Omental fat pad (tissue), 4 donors: ENCODE measurements at places on chromosomes 7 and 10.

DNA sequence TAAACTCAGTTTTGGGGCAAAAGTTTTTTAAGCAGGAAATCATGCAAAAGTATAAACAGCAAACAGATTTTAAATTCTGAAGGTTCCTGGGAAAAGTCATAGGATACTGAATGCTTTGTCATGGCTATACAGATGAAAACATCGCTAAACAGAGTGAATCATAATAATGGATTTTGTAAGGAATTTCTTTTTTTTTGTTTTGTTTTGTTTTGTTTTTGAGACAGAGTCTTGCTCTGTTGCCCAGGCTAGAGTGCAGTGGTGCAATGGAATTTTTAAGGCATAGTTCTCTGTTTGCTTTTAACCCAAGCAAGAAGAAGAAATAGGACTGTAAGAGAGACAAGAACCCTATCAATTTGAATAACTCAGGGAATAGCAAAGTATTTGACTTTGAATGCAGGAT lies 285.3 kb downstream of the NRG3 start:
- DNase-seq, result no peak

DNA sequence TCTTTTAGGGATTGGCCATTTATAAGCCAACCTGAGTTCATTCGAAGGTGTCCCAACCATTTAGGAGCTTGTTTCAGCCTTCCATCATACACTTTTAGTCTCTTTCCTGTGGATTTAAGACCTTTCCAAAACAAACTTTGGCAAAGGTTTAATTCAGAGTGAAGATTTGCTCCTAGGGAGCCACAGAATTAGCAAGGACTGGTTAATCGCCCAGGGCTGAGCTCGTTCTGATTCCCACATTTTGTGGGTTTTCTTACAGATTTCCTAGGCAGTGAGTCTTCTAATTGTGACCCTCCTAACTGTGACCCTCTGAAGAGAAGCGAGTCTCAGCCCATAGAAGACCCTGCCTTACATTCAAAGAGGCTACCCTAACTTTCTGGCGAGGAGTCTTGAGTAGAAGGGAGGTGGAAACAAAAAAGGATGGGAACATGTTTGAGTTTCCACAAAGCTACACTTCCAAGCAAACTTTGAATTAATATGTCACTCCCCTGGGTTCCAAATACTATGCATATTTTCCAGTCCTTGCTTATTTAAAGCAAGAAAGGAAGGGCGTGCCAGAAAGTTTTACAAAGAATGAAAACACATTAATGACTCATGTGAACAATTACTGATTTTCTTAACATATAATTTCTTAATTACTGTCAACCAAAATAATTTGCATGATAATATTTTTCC lies 118.3 kb downstream of the ARID5B start:
- no peak for DNase-seq

GRCh38 chr10:132076578-132077081 lies 10.9 kb downstream of the JAKMIP3 start:
- no peak for DNase-seq

- no peak for DNase-seq
Measured at GRCh38 chr7:140557809-140558518, 78.7 kb upstream of the MKRN1 start.

DNA sequence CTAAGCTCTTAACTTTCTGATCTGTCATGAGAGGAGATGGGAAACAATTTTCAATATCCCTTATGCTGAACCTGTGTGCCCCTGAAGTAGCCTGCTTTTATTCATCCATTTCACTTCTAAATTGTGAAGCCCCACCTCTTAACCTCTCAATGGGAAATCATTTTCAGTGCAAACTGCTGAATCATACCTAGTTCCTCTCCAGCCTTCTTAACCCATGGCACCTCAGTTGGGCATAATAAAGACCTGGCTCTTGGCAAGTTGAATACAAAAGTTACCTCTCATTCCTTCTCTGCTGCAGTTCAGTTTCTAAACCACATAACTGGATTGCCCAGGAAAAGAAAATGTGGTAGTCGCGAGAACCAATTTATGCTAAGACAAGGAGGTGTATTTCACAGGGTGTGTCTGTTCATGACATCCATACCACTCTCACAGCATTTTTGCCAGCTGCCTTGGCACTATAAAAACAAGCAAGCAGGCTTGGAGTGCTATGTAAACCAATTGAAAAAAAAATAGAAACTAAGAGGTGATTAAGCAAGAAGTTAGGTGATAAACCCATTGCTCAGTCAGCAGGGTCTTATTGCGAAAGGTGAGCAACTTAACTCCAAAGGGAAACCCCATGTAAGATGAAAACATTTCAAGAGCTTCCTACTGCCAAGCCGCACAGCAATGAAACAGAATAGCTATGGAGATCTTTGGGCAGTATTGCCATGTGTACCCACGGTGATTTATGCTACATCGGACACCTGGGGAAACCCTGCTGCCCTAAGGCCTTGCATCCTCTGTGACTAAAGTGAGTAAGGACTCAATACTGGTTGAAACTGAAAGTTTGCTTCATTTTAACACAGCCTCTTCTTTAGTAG lies 57.0 kb upstream of the DKK1 start:
- no peak for DNase-seq

GRCh38 chr7:38977685-38978084 lies at the start of gene POU6F2:
TSS of gene POU6F2 (plus strand) at chr7:38977909. CDS start at chr7:38977954, 45 bp downstream.
- DNase-seq, result no peak

DNA sequence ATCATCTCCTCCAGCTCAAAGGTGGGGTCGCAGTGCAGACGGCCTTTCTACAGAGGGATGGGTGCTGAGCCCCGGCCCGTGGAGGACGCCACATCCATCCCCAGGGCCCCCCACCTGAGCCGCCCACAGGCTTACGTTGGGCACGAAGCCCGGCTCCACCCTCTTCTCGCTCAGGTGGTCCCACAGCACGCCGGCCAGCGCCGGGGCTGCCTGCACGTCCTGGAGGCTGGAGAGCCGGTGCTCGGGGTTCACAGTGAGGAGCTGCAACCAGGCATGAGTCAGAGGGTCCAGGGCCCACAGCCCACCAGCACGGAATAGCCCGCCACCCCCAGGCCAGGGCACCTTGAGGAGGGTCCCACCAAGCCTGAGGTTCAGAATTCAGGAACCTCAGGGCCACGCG lies 36.0 kb downstream of the DPYSL4 start:
- DNase-seq, result no peak

- DNase-seq, result no peak
Measured at GRCh38 chr10:35882422-35883150, 240.5 kb upstream of the FZD8 start.

DNA sequence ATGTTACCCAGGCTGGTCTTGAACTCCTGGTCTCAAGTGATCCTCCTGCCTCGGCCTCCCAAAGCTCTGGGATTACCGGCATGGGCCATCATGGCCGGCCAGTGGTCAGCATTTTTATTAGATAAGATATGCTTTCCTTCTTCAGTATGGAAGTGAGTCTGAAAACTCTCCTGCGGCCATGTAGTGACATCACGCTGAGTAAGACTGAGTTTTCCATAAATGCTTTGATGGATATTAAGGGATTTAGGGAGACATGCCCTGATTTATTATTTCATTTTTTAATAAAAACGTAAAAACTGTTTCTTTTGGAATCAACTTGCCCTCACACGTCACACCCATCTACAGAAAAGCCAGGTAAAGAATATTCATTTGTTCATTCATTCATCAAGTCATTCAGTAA lies 48.4 kb downstream of the DYNC1I1 start:
- DNase-seq, result no peak

- DNase-seq, result no peak
Measured at GRCh38 chr10:104563548-104563947, 77.5 kb upstream of the SORCS3 start.

DNA sequence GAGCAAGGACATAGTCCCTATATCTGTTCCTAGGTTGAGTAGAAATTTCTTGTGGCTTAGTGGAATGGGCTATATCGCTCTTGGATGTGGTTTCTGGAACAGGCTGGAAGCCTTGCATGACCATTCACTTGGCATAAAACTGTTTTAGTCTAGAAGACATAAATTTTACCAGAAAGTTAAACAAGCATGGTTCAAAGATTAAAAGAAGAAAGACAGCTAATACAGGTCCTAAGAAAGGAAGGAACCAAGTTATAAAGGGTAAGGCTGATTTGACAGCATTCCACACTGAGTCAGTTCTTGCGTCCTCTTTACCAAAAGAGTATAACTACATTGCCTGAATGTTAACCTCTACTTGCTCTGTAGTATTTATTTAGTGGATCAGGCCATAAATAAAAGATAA lies 724.2 kb downstream of the SORCS1 start:
- no peak for DNase-seq

DNA sequence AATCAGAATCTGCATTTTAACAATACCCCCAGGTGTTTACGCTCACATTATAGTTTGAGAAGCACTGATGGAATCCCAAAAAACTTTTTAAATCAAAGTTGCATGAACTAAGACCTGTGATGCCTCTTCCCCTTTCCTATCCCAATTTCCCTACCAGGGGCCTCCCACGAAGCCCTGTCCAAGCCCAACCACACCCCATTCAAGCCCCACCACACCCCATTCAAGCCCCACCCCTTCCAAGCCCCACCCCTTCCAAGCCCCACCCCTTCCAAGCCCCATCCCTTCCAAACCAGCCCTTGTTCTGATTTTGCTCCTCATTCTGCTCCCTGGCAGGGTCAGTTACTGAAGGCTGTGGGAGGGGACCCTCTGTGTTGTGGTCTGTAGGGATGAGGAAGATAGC lies 9.8 kb upstream of the AQP1 start:
- no peak for DNase-seq

DNA sequence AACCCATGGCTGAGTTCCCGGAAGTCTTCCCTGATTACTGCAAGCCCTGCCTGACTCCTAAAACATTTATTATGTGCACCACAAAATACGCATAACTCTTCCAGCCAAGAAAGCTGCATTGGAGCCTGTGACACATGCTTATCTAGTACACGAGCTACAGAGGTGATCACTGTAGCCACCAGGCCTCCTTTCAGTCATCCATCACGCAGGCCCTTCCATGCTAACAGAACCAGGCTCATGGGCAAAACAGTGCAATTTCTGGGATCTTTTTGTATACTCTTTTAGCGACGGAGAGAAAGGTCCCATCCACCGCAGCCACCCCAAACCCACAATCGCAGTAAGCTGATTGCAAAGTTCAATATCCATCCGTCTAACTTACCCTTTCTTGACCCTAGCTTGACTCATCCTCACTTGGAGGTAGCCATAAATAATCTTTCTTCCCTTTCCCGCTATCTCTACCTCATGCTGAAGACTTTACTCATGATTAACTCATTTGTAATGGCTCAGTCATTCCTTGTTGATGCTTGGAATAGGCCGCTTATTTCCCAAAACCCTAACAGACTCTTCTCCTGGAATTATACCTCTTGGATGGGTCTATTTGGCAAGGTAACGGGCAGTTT lies 1203.5 kb downstream of the TYW1 start:
- DNase-seq, result no peak

DNA sequence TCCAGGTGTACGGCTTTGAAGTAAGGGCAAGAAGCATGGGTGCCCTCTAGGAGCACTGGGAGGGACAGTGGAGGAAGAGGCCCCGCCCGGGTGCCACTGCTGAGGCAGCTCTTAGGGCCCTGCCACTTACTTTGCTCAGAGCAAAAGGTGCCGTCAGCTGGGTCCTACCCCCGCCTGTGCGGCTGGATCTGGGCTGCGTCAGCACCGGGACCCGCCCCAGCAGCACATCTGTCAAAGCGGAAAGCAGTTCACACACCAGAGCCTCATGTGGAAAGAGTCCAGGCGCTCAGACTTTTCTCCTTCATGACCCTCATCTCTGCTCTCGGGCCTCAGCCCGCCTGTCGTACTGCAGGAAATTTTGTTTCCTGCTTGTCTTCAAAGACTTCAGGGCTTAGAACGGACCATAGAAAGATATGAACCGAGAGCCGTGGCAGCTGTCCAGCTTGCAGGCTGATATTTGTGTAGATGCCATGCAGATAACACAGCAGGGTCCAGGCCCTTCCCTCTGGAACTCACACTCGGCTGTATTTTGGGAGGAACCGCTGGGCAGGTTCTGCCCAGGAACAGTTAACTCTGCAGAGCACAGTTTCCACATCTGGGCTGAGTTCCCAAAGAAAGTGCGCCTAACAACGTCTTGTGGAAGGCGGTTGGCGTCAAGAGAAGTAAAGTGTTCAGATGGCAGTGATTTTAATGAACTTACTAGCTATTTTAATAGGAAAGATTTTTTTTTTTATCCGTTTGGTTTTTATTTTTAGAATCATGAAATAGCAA lies 44.3 kb upstream of the PRKAR1B start:
- DNase-seq, result no peak

DNA sequence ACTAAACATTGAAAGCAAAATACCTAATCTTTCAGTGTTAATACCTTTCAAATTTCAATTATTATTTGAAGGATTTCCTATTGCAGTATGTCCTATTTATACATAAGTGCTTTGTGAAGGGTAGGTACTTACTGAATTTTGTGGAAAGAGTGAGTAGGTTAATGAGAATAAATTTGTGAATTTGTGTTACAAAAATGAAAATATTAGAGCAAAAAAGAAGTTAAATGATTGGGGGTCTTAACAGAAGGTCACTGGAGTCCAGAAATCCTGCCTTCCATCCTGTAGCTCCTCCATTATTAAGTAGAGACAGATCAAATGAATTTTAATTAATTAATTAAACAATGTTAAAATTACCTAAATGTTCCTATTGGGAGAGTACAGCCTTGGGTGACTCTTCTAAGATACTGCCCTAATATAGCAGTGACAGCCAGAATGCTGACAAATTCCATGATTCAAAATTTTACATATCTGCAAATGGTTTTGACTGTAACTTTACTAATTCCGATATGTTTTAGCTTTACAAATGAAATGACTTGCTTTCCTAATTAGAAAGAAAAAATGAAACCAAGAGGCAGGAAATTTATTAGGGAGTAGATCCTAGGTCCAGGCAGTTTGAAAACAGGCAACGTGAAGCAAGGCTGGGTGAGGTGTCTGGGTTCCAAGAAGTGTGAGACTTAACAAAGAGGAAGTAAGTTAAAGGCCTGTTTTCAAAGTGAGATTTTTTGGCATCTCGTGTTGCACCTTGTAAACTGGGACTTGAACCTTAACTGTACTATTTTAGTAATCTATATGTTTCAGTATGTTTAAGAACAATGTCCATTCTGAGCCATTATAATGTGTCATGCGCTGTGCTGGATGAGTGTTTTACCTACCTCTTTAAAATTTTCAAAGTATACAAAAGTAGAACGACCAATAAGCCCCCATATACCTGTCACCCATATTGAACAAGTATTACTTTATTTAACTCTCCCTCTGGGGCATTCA lies 1.5 kb downstream of the PIK3CG start:
- no peak for DNase-seq

GRCh38 chr10:99775850-99776249 lies 6.6 kb upstream of the ABCC2 start:
- no peak for DNase-seq

- DNase-seq, result no peak
Measured at GRCh38 chr7:151177310-151177709, 9.7 kb downstream of the ASB10 start.

DNA sequence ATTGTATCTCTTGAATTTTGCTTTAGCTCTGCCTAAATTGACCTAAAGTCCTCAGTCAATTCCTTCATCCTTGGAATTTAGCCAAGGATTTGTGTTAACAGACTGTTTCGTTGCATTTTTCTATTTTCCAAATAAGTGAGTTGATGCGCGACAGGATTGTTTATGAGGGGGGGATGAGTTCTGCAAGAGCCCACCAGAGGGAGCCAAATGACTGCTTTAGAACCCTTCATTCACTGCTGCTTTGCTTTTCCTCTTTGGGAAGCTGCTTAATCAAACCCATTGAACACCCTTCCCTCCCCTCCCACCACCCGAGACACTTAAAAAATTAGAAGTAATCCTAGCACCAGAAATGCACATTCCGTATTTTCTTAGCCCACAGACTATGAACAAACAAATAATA lies 33.7 kb upstream of the PTF1A start:
- DNase-seq, result no peak

GRCh38 chr7:77428777-77429231 lies 12.7 kb upstream of the GSAP start:
- DNase-seq, result no peak
